ENCODE measurements at places on chromosomes 7 and 10.

GRCh38 chr10:35643151-35644049, 1.3 kb upstream of the FZD8 start:
- no peak for DNase-seq

DNA sequence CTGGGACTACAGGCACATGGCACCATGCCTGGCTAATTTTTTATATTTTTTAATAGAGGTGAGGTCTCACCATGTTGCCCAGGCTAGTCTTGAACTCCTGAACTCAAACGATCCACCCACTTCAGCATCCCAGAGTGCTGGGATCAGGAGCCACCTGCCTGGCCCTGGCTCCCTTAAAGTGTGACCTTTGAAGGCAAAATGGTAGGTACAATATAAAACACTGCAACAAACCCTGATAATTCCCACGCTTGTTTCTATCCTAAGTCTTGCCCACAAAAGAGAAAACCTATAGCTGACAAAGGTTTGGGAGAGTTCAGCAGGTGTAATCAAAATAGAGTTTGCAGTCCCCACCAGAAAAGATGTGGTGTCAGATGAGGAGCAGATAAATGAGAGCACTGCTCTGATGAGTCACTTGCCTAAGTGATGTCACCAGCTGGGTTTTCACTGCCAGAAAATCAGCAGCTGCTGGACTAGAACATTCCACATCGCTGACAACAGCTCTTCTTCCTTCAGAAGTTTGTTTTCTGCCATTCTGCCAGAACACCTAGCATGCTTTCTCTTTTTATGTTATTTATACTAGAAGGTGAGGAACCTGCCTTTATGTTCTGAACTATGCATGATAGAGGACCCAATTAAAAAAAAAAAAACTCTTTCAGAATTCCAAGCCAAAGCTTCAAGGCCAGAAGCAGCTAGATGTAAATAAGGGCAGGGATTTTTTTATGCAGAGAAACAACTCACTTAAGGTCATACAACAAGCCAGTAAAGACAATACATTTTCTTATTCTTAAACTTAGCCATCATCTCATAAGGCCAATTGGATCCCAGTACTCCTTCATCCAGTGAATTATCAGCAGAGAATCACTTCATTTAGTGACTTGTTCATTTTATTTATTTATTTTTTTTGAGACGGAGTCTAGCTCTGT, 18.0 kb downstream of the PURB start:
- DNase-seq: no peak

DNA sequence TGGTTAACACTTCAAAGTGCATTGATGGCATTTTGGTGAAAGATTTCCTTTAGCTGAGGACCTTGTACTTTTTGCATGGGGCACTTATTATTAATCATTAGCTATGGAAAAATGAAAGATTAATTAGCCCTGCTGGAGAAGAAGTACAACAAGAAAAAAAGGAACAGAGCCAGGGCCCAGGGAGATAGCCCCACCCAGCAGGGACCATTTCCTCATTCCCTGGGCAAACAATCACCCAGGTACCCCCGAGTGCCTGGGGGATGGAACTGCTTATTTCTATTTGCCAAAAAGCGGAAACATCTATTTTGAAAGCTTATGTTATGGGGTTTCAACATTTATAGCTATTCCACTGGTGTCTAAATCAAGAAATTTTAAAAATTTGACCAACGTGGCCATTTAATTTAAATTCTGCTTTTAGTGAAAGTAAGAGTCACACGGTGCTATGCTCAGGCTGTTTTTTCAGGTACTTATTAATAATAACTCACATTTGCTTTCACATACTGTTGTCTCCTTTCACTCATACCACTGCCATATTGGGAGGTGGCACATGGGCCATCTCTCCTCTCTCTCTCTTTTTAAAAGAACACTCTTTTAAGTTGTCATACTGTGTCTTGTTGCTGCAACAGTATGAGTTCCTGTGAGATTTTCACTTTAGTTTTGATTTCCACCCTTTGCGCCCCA, 143.6 kb upstream of the KIF5B start:
- DNase-seq: no peak

DNA sequence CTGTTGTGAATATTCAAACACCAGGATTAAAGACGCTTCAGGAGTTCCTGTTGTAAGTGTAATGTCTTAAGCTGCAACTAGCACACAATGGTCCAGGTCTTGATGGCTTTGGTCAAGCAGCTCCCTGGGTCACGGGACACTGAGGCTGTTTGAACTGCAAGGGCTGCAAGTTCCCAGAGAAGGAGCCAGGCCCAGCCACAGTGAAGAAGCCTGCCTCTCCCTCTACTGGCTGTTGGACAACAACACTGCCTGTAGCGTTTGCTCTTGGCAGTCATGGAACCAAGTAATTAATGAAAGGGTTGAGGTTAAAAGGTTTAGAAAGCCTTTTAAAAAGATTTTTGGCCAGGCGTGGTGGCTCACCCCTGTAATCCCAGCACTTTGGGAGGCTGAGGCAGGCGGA, 31.9 kb upstream of the GUSB start:
- DNase-seq: no peak

- peak; percentile 53 for DNase-seq
Observed at GRCh38 chr7:48084727-48085432, 4.2 kb upstream of the UPP1 start.

DNA sequence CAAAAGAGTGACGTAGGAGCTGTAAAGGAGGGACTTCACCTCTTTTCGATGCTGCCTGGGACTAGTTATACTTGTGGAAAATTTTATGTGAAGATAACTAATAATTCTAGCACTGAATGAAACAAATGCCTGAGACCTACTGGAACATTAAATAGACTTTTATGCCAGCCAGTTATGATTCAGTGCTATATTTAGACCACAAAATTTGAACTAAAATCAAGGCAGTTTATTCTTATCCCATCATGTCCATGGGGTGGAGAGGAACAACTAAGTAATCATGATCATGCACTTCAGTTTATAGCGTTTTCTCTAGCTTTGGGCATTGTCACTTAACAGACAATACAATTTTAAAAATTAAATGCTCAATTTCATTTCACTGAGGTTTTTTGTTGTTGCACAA, 76.7 kb downstream of the ZEB1 start:
- no peak for DNase-seq

- no peak for DNase-seq
Observed at GRCh38 chr7:97845622-97846203, 26.5 kb downstream of the ASNS start.

GRCh38 chr10:59435707-59436106, 73.4 kb upstream of the FAM13C start:
- no peak for DNase-seq

DNA sequence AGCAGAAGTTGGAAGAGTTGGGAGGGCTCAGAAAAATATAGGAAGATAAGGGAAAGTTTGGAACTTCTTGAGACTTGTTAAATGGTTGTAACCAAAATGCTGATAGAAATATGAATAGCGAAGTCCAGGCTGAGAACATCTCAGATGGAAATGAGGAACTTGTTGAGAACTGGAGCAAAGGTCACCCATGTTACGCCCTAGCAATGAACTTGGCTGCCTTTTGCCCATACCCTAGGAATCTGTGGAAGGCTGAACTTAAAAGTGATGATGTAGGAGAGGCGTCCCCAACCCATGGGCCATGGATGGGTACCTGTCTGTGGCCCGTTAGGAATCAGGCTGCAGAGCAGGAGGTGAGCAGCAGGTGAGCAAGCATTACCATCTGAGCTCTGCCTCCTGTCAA, 347.8 kb downstream of the ARL4A start:
- DNase-seq: no peak

DNA sequence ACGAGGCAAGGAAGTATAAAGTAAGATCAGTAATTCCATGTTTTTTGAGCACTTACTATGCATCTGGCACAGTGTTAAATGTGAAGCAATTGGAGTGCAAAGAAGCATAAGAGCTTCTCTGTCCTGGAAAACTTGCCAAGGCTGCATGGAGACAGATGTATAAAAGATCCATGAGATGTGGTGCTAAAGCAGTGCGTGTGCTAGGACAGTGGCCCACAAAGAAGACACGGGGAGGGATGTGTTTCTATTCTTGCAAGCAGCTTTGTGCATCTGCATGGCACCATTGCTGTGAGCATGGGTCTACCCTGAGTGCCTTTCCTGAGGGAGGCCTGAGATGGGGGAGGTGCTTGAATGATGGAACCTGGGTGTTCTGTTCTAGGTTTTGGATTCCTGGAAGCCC, 5.1 kb upstream of the CDHR3 start:
- no peak for DNase-seq

DNA sequence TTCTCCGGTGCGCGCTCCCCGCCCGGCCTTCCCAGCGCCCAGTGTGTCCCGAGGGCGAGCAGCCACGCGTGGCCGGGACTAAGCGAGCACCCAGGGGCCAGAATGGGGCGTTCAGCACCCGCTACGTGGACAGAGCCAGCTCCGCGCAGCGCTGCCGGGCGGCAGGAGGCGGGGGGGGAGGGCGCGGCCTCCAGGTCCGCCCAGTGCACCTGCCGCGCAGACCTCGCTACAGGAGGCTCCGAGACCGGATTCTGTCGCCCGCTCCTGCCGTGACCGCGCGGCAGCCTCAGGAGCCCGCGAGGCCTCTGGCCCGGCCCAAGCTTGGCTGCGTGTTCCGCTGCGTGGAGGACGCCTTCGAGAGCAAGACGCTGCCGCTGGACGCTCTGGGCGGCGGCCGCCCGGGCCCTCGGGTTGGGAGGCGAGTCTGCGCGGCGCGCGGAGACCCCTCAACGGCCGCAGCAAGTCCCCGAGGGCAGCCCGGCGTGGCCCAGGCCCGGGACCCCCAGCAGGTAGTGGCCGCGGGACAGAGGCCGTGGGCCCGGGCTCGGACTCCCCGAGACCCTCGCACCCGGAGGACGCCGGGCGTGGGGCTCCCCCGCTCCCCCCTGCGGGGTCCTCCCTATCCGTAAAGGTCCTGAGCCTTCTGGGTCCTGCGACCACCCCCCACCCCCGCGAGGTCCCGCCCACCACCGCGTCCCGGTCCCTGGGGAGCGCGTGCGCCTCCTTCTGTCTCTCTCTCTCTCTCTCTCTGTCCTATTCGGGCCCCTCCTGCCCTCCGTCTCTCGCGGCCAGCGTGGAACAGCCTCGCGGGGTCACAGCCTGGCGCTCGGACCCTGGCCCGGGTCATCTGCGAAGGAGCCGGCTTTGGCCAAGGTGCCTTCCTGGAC, 904 bp upstream of the DPYSL4 start:
- DNase-seq: no peak

- DNase-seq: no peak
Observed at GRCh38 chr7:96084881-96085553, 236.9 kb downstream of the SLC25A13 start.

GRCh38 chr7:16776053-16776452, 22.5 kb downstream of the TSPAN13 start:
- DNase-seq: no peak

Data from stimulated activated CD8-positive, alpha-beta memory T cell treated with anti-CD3 and anti-CD28 coated beads, Interleukin-4, amount 100 ng/mL, for 1 hour (primary cell).